ENCODE measurements at places on chromosomes 7 and 10. TPM values are rescaled to one million over a fixed set of nuclear protein-coding genes. Genes with fewer than 3 reads are reported as not detected.

- no peak for DNase-seq
Measured at GRCh38 chr10:99297033-99297432, 32.1 kb upstream of the CNNM1 start.

DNA sequence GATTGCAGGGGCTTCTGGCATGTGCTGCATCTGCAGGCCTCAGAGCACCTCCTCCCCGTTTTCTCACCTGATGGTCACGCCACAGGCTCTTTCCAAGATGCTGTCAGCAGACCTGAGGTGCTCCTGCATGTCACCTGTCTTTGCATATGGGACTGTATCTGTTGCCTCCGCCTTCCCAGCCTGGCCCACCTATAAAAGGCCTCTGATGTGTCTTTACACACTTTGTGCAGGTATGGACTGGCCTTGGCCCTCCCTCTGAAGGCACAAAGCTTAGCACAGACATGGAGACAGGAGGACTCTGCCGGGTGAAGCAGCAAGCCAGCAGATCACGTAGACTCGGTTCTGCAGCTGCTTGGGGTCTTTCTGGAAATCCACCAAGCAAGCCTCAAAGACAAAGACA lies 220.9 kb upstream of the PPP2R2D start:
- DNase-seq = no peak

DNA sequence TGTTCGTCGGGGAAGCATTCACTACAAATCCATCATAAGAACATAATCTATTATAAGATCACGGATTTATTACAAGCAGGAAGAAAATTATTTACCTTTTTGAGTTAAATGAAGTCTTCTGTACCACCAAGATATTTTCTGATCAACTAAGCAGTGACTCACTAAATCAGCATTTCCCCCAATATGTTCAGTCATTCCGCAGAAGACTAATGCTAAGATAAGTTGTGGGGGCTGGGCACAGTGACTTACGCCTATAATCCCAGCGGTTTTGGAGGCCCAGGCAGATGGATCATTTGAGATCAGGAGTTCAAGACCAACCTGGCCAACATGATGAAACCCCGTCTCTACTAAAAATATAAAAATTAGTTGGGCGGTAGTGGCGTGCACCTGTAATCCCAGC lies 144.2 kb upstream of the EGR2 start:
- DNase-seq = no peak

DNA sequence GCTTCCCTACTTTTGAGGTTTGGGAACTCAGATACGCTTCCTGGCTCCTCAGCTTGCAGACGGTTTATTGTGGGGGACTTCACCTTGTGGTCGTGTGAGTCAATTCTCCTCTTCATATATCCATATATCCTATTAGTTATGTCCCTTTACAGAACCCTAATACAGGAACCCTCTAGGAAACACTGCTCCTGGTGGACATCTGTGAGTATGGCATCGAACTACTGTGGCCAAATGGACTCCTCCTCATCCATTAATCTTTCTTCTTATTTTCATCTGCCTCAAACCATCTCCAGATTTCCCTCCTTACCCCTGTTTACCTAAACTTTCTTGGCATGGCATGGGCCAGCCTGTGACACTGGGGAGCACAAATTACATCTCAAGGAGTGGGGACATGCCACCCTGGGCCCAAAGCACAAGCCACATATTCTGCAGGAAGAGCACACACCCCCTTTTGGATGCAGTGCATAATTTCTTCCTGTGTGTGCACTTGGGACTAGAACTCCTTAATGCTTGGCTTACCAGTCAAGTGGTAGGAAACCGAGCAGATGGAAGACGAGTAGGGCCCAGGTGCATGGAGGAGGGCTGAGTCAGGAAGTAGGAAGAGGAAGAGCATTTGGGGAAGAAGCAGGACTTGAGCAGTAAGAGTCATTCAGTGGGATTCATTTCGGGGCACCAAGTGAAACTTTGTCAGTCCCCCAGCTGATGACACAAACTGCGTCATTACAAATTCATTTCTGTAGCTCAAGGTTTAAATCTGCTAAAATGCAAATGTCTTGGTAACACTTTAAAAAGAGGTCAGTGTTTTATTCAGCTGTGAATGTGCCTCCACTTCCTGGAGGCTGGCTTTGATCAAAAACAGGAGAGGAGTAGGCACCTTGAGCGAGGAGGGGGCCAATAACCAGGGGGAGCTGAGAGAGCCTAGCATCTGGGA lies 80.8 kb upstream of the PLXNA4 start:
- DNase-seq = peak; percentile 22

- peak; percentile 92 for DNase-seq
Measured at GRCh38 chr10:119737823-119738222, 12.0 kb downstream of the INPP5F start.

DNA sequence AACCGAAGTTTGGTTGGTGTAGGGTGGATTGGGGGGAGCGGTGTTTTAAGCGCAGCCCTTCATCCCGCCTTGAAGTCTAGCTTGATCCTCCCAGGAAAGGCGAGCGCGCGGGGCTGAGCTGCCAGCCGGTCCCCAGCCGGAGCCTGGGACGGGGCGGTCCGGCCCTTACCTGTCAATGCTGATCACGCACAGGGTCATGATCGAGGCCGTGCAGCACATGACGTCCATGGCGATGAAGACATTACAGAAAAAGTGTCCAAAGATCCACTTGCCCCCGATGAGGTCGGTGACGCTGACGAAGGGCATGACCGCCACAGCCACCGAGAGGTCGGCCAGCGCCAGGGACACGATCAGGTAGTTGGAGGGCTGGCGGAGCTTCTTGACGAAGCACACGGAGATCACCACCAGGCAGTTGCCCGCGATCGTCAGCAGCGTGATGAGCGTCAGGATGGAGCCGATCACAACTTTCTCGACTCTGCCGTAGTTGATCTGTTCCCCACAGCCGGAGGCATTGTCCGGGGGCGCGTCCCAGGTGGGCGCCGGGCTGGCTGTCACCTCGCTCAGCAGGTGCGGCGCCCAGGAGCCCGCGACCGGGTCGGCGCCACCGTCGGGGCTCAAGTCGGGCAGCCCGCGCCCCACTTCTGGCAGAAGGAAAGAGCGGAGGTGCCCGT lies 740 bp downstream of the HTR7 start:
- DNase-seq = no peak

- no peak for DNase-seq
Measured at GRCh38 chr7:155097338-155097737, 27.2 kb downstream of the HTR5A start.

DNA sequence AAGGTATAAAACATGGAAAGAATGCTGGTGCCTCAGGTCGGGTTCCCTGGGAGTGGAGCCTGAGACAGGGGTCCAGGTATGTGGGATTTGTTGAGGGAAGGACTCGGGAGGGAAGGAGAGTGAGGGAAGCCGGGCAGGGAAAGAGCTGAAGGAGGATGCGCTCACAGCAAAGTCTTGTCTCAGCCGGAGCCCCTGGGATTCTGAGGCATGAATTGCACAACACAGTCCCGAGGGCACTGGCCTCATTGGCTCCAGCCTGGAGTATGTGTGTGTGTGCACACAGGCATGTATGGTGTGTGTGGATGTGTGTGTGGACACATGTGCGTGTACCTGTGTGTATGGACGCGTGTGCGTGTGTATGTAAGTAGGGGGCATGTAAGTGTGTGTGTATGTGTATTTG lies 87.4 kb downstream of the WDFY4 start:
- DNase-seq = no peak

DNA sequence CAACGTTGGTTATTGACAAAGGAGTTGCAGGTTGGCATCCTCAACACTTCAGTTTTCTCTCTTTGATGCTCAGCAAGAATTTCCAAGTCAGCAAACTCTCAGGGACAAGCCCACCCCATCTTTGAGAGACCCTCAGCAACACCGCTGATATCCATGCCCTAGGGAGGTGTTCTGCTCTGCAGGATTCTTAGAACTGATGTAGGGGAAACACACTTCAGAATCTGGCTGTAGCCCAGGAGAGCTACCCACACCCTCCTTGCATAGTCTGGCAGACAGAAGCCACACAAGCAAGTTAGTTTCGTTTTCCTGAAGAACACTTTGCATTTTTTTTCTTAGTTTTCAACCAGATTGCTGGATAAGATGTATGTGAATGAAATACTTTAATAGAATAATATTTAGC lies 822 bp downstream of the SAMD9L start:
- DNase-seq = peak; percentile 27

- DNase-seq = no peak
Measured at GRCh38 chr7:1355568-1356340, 103.5 kb downstream of the MICALL2 start.

GRCh38 chr7:43585562-43585961 lies 2.7 kb downstream of the STK17A start:
- DNase-seq = peak; percentile 84

GRCh38 chr7:104621321-104621720 lies 292.9 kb downstream of the LHFPL3 start:
- DNase-seq = no peak

DNA sequence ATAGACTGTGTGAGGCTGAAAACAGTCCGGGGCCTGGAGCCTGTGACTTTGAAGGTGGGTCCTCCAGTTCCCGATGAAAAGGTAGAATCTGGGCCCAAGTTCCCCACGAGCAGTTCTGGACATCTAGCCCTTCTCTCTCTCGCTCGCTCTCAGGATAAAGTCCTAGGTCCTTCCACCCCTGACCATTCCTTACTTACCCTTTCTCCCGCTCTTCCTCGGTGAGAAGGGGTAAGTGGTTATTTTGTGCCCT lies 713 bp downstream of the IMMP2L start:
- no peak for DNase-seq

DNA sequence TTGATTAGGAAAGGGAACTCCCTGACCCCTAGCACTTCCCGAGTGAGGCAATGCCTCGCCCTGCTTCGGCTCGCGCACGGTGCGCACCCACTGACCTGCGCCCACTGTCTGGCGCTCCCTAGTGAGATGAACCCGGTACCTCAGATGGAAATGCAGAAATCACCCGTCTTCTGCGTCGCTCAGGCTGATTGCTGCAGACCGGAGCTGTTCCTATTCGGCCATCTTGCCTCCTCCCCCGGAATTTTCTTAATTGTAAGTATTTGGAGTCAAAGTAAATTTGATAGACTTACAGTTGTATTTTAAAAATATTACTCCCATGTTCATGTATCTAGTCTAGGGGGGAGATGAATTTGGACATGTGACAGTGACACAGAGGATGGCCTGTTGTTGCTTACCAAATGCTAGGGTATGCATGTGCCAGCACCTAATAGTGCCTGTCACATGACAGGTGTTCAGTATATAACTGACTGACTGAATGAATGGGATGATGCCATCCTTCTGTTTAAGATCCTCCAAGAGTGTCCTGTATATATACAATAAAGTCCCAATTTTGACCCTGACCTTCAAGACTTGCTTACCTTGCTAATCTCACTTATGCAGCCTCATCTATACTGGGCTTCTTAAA lies 42.0 kb upstream of the ICA1 start:
- DNase-seq = no peak

- DNase-seq = no peak
Measured at GRCh38 chr10:89592539-89592938, 52.5 kb downstream of the PANK1 start.

- no peak for DNase-seq
Measured at GRCh38 chr10:308101-308500, 172.8 kb downstream of the ZMYND11 start.

DNA sequence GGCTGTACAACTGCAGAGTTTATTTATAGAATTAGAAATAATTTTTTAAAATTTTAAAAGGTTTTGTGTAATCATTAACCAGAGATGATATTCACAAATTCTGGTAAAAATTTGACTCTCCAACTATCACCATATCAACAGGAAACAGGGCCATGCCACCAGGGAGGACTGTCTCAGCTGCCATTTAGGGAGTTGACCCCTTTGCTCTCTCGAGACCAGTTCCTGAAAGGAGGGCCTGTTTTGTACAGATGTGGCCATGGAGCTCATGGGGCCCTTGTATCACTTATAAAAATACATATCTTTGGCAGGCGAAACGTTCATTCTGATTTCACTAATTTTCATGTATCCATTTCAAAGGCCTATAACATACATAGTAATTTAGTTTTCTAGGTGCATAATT lies 20.3 kb downstream of the H2AZ2 start:
- no peak for DNase-seq

DNA sequence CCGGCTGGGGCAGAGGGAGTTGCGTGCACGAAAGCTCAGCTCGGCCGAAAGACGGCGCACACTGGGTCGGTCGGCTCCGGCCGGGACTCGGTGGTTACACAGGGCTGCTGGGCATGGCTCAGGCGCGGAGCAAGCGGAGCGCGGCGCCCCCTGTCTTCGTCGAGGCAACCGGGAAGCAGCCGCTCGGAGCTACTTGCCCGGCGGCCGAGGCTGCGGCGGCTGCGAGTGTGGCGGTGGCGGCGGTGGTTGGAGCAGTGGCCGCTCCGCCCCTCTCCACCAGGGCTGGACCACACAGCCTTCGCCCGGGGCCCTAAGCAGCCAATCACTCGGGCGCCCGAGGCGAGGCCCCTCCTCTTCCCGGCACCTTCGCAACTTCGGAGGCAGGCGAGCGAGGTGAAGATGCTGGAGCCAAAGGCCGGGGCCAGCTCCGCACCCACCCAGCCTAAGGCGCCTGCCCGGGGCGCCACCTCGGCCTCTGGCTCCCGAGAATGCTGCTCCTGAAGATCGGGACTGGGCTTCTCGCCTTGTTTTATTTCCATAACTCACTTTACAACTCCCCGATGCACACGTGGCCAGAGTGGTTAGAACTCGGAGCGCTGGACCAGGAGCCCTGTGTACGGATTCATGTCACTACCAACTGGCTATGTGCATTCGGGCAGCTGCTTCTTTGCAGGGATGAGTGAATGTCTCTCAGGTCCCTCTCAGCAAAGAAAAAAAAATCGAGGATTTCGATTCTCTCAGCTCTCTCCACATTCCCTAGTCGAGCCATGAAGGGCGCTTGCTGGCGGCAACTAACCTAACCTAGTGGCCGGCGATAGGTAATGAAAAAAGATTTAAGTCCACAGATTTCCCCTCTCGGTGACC lies at the start of gene TLL2:
TLL2 (minus strand) TSS at position 229 of the 864 bp plus-strand sequence. CDS start 241 bp downstream, outside the sequence.
- peak; percentile 83 for DNase-seq

- no peak for DNase-seq
Measured at GRCh38 chr7:128214463-128214862, 26.6 kb upstream of the LEP start.

DNA sequence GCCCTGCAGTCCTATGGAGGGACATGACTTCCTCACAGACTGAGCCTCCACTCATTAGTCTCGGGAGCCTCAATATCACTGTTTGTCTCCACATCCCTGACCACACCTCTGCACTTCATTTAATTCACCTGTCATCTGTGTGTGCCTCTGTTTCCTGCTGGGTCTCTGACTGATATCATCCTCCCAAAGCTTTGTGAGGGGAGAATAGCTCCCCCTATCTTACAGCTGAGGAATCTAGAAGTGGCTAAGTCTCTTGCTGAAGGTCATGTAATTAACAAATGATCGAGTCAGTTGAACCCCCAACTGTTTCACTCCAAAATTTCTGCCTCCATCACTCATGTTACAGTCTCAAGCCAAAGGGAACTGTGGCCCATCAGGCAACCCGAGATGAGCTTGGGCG lies 5.5 kb upstream of the CPXM2 start:
- DNase-seq = no peak

- DNase-seq = no peak
Measured at GRCh38 chr7:55170335-55171069, 151.7 kb downstream of the EGFR start.

The SLC29A4 gene
- total RNA-seq = 9.5 TPM

The EPHA1 gene
- total RNA-seq = 51.5 TPM

The RARRES2 gene
- not detected for total RNA-seq

The PRKG1 gene
- total RNA-seq = 0.26 TPM

The PHYHIPL gene
- not detected for total RNA-seq
